Fibroblast of skin of abdomen (primary cell): ENCODE measurements at places on chromosomes 5 and 9.

- DNase-seq, result no peak
Observed at GRCh38 chr5:103003872-103004271, 116.1 kb downstream of the GIN1 start.

GRCh38 chr9:120191141-120191540 is 388.8 kb downstream of the CDK5RAP2 start:
- DNase-seq, result no peak

- DNase-seq, result no peak
Observed at GRCh38 chr5:76204713-76205112, 121.5 kb downstream of the SV2C start.

GRCh38 chr5:58156361-58156760 is 303.5 kb downstream of the PLK2 start:
- DNase-seq, result peak; percentile 76

DNA sequence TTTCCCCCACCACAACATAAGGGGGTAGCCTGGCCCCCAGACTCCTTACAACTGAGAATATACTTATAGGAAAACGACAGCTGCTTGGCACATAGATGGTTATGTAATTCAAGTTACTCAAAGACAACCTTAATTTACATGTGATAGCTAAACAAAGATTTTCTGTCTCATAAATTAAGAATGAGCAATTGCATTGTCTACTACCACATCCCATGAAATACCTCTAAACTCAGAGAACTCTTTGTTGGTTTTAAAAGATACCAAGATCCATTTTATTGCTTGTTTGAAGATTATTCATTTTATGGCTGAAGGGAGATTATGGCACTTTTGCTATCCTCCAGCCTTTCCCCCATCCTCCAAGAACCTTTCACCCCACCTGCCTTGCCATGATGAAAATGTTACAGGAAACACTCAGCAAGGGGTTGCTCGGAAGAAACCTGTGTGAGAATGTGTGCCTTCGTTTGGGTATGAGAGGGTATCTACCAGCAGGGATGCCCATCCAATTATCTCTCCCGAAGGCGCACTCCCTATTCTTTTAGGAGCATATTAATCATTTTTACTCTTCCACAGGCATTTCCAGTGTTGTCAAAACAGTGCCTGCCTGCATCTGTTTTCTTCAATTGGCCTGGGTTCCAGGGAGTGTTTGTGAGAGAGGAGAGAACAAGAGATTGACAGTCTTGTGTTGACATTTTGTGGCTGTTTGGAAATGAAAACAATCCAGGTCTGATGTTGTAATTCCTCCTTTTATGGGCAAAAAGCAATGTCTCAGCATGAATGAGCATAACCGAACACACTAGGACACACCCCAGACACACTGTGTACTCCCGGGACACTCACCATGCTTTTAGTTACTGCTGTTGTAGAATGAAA is 208.0 kb upstream of the ANKRD55 start:
- peak; percentile 55 for DNase-seq

DNA sequence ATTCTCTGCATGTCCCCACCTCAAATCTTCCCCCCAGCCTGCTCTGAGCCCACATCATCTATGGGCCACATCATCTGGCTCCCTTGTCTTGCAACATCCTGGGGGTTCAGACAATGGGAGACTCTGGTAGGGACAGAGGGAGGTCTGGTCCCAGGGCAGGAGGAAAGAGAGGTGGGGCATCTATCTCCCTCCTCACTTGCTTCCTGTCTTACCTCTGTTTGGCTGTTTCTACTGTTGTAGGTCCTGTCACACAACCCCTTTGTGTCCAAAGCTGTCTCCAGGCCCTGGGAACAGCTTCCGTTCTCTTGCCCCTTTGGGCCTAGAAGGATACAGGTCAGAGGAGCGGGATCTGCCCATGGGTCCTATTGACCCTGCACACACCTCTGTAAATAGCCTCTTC is 227.2 kb downstream of the NSG2 start:
- no peak for DNase-seq

DNA sequence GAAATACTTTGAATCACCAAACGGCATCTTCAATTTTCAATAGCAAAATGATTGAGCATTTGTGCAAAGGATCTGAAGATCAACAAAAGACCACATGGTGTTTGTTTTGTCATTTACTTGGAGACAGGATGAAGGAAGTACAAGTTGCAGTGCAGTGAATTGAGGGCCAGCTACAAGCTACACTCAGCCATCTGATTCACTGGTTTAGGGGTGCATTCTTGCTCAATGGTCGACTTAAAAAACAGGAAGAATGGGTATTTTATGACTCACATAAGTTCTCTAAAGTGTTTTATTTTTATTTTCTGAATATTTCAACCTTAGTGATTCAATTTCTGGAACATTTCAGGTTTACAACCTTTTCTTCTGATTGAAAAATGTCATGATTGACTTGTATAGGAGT is 412.1 kb upstream of the ADAMTSL1 start:
- peak; percentile 7 for DNase-seq

- no peak for DNase-seq
Observed at GRCh38 chr9:120505186-120505585, 74.8 kb downstream of the CDK5RAP2 start.

DNA sequence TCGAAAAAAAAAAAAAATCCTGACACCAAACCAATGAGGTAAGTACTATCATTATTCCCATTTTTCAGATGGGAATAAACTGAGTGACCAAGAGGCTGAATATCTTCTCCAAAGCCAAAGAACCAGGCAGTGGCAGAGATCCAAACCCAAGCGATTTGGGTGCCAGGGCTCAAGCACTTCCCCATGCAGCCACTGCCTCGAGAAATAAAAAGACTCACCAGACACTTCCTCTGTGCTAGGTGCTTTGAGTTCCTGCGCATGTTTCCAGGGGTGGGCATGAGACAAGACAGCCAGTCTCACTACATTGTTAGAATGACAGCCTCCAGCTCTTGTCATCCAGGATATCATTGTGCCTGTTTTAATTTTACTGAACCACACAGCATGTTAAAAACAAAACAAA is 2.3 kb upstream of the RPL26L1 start:
- DNase-seq, result no peak

DNA sequence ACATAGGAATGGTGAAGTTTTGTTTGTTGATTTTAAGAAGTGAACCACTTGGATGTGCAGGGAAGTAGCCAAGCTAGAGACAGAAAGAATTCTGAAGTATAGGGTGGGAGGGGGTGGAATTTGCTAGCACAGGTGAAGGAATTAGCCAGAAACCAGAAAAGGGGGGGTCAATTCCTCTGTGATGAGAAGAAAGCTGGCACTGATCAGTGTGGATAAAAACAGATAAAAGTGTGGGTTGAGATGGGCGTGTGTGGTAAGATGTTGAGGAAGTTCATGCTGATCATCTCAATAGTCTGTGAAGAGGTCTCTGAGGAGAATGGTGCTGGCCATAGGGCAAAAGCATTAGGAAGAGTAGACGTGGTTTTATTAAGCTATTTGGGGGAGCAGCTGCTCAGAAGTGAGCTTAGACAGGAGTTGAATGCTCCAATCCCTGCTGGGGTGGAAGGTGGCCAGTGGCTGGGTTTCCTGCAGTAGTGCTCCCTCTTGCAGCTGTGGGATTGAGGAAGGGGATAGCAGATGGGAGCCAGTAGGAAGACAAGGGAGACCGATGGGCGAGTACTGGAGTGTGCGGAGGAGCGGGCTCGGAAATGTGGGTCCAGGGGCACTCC is 88.7 kb upstream of the ELL2 start:
- no peak for DNase-seq

DNA sequence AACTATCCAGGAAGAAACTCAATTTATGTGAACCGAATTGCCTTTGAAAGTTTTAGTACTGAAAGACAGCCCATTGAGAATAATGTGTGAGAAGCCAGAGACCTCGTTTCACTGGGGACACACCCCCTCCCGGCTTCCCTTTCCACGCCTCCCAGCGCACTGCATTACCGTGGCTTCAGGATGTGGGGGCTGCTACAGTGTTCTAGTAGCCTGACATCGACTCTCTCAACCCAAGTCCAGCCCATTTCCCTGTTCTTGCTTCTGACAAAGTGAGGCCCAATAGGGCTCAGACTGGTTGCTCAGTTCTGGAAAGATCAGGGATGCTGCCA is 3.5 kb downstream of the PAX5 start:
- no peak for DNase-seq

DNA sequence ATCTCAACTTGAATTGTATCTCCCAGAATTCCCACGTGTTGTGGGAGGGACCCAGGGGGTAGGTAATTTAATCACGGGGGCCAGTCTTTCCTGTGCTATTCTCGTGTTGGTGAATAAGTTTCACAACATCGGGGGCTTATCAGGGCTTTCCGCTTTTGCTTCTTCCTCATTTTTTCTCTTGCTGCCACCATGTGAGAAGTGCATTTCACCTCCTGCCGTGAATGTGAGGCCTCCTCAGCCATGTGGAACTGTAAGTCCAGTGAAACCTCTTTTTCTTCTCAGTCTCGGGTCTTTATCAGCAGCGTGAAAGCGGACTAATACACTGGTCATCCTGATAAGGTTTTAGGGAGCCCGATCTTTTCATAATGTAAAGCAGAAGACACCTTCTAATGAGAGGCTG is 687.0 kb upstream of the FTMT start:
- no peak for DNase-seq

- no peak for DNase-seq
Observed at GRCh38 chr5:133751421-133751820, 139.1 kb upstream of the FSTL4 start.

- peak; percentile 20 for DNase-seq
Observed at GRCh38 chr5:153080940-153081339, 409.5 kb upstream of the GRIA1 start.

DNA sequence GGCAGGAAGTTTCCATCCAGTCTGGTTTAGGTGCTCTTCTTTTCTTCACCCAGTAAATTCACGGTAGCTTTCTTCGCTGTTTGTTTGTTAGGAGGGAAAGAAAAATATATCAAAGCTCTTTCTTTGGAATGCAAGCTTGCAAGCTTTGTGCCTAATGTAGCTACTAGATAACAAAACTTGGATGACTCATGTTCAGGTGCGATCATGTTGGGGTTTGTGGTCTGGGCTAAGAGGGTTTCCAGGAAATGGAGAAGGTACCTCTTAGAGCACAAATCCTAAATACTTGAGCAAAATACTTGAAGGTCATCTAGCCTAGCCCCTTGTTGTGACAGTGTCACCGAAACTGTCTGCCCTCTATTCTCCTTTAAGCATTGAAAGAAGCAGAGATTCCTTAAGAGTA is 17.7 kb downstream of the SRP19 start:
- no peak for DNase-seq

- no peak for DNase-seq
Observed at GRCh38 chr5:134464988-134465815, 53.5 kb upstream of the CDKN2AIPNL start.

DNA sequence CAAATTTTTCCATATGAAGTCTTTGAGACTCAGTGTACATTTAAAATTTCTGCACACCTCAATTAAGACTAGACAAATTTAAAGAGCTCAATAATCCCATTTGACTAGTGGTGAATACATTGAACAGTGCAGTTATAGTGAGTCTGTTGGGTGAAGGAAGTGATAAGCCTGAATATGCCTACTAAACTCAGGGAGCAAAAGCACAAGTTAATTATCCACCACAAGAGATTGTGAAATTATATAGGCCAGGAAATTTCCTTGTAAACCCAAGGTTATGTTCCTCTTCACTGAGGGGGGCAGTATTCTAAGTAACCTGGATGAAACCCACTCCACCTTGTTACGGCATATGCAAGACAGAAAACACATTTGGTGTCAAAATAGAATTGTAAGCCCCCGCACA is 612.9 kb upstream of the DAB2 start:
- no peak for DNase-seq

GRCh38 chr5:165914456-165914855 is 2377.0 kb upstream of the WWC1 start:
- DNase-seq, result no peak

DNA sequence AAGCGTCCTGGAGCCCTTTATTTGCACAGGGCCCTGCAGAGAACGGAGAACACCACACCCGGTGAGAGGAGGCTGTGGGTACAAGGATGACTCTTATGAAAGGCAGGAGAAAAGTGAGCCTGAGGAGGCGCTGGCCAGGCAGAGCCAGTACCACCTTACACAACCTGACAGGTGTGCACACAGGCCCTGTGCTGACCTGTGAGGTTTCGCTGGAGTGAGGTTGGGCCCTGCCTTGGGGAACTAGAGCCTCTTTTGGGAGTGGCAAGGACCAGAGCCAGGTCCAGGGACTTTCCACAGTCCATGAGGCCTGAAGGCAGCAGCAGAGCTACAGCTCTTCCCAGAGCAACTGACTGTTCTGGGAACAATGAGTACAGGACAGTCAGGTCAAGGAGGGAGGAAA is 3.1 kb downstream of the SRD5A1 start:
- no peak for DNase-seq

GRCh38 chr5:141868541-141868940 is 9.7 kb downstream of the PCDH1 start:
- no peak for DNase-seq

- DNase-seq, result no peak
Observed at GRCh38 chr9:114002986-114003350, 75.1 kb downstream of the AMBP start.

DNA sequence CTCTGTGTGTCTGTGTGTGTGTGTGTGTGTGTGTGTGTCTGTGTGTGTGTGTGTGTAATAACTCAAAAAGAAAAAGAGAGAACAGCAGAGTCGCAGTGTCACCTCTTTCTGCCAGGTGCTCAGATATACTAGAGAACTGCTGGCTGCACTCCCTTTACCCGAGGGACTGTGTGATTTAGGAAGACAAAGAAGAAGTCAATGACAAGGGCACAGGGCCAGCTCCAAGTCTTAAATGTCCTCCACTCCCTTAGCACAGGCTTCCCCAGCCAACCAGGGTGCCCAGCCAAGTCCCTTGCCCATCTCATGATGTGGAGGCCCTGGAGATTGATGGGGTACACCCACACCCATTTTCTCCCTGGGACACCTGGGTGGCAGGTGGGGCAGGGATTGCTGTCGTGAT is 8.7 kb downstream of the CCNJL start:
- no peak for DNase-seq

- no peak for DNase-seq
Observed at GRCh38 chr5:134132372-134133187, 18.1 kb downstream of the TCF7 start.

DNA sequence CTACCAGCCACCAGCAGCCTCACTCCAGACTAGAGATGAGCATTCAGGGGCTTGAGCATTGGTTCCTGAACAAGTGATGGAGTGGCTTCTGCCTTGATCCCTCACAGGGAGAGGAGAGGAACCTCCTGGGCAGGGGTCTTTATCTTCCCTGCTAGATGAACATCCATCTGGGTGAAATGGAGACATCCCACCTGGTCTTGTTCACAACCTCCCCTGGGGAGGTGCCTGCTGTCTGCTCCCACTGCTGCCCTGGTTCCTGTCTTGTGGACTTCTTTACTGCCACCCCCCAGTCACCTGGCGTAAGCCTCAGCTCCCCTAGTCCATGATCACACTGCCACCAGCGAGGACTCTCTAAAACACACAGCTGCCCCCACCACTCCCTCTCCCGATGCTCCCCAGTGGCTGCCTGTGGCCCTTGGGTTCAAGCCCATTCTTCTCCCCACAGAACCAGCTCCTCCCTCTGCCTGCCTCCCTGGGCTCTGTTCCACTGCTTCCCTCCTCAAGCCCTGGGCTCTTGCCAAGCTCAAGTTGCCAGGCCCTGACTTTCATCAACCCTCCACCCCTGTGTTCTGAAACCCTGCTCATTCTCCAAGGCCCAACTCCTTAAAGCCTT is 51.5 kb downstream of the COL15A1 start:
- DNase-seq, result peak; percentile 25

GRCh38 chr5:98602534-98603112 is 170.8 kb upstream of the RGMB start:
- DNase-seq, result no peak

- peak; percentile 11 for DNase-seq
Observed at GRCh38 chr9:101736717-101737116, 1.7 kb downstream of the GRIN3A start.

- no peak for DNase-seq
Observed at GRCh38 chr5:132017316-132017715, 5.9 kb upstream of the ACSL6 start.
